NCI-H1417 treated with DMSO at 0.1 percent for 48 hours (cell line): ENCODE measurements at places on chromosomes 13 and 19.
A peak's percentile ranks its signal among the peaks of the same experiment; 100 is the strongest.

- DNase-seq: no peak
Observed at GRCh38 chr19:45815481-45816216, 541 bp upstream of the RSPH6A start.

GRCh38 chr13:29684441-29684840 lies 89.0 kb upstream of the SLC7A1 start:
- DNase-seq: no peak

DNA sequence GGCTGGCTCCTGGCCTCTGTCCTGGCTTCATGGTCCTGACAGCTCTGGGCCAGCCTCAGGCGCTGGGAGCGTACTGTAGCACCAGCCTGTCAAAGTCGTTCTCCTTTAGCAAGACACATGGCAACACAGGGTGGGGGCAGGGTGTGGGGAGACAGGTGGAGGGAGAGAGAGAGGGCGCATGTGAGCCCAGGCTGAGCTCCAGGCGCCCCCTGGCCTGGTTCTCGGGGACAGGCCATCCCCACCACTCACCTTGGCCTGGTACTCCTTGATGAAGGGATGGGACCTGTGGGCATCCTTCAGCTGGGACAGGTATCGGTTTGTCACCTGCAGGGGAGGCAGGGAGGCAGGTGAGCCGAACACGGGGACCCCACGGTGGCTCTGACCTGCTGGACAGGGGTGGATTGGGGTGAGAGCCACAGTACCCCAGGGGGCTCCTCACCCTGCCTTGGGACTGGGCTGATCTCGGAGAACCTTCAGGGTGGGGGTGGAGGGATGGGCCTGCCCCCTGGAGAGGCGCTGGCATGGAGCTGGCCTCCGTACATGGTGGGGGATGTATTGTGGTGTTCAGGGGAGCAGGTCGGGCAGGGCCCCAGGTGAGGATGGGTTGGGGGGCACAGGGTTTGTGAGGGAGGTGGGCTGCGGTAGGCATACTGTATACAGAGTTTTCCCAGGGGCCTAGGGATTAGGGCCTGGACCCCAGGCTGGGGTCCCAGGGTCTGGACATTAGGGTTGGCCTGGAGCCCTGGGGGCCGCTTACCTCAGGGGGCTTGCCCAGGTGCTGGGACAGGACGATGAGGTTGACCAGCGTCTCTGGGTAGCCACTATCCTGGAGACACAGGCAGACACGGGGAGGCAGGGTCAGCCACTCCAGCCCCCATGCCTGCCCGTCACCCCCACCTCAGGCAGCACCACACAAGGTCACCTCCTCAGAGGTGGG lies 3.9 kb upstream of the CERS1 start:
- DNase-seq: no peak

GRCh38 chr13:112969692-112970338 lies 801 bp downstream of the MCF2L start:
- DNase-seq: no peak

DNA sequence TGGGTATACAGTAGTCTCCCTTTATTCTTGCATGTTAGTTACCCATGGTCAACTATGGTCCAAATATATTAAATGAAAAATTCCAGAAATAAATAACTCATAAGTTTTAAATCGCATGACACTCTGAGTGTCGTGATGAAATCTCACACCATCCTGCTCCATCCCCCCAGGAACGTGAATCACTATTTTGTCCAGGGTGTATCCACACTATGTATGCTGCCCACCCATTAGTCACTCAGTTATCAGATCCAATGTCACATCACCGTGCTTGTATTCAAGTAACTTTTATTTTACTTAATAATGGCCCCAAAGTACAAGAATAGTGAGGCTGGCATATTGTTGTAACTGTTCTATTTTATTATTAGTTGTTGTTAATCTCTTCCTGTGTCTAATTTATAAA lies 115.8 kb upstream of the SERP2 start:
- DNase-seq: no peak

DNA sequence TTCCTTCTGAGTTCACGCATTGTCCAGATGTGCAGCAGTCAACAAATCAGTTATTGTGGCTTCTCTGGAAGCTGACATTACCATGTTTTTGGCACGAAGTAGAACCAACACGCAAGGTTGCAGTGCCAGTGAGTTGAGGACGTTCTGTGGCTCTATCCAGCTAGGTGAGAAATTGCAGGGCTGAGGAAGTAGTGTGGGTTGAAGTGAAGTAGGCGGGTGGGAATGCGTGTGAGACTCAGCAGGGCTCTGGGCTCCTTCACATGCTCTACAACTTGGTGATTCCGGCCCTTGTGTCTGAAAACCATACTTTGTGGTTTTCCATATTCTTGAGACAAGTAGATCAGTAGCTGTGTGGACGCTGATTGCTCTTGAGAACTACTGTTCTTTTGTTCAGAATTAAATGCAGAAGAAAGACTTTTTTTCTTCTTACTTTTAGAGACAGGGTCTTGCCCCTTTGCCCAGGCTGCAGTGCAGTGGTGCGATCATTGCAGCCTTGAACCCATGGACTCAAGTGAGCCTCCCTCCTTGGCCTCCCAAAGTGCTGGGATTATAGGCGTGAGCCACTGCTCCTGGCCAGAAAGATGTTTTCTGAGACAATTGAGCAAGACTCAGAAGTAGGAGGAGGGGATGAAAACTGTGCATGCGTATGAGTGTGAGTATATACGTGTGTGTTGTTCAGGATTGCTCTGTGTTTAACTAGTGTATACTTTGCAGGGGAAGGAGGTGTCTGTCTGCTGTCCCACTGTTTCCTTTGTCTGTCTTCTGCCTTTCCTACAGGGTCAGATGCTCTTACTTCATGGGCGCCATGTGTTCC lies 46.2 kb downstream of the GATAD2A start:
- DNase-seq: no peak

DNA sequence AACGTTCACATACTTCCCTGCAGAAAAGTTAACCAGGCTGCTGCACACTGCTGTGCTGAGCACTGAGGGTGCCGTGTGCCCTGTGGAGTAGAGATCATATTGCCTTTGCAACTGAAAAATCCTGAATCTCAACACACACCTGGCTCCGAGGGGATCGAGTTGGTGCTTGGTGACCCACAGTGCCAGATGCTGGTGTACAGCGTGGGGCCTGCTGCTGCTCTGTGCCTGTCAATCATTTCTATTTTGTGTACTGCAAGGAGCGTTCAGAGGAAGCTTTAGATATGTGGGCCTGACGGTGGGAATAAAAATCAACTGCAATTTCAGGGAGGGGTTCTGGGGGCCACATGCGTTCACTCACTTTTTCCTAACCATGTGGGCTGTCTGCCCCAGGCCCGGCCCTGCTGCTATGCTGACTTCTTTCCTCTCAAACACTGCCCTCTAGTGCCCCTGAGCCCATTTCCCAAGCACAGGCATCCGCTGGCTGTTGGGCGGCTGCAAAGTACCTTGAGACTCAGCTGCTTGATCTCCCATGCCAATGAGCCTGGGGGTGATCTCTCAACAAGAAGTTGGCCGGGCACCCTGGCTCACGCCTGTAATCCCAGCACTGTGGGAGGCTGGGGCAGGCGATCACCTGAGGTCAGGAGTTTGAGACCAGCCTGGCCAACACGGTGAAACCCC lies 9.7 kb upstream of the LENG8 start:
- no peak for DNase-seq

- no peak for DNase-seq
Observed at GRCh38 chr19:2511991-2512390, 36.1 kb downstream of the GADD45B start.

DNA sequence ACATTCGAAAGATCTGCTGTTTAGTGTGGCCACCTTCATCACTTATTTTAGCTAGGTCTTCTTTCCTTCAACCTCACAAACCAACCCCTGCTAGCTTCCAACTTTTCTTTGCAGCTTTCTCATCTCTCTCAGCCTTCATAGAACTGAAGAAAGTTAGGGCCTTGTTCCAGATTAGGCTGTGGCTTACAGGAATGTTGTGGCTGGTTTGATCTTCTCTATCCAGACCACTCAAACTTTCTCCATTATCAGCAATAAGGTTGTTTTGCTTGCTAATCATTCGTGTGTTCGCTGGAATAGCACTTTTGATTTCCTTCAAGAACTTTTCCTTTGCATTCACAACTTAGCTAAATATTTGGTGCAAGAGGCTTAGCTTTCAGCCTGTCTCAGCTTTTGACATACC lies 44.7 kb downstream of the CARS2 start:
- DNase-seq: no peak

GRCh38 chr13:44048326-44048725 lies 168.6 kb downstream of the LACC1 start:
- no peak for DNase-seq

- no peak for DNase-seq
Observed at GRCh38 chr13:91174886-91175501, 172.5 kb upstream of the MIR17HG start.

GRCh38 chr13:25167382-25168174 lies 4.5 kb downstream of the AMER2 start:
- DNase-seq: no peak

- no peak for DNase-seq
Observed at GRCh38 chr13:114148521-114148855, 16.1 kb upstream of the RASA3 start.

- DNase-seq: no peak
Observed at GRCh38 chr13:89113744-89114143, 1442.6 kb downstream of the SLITRK5 start.

DNA sequence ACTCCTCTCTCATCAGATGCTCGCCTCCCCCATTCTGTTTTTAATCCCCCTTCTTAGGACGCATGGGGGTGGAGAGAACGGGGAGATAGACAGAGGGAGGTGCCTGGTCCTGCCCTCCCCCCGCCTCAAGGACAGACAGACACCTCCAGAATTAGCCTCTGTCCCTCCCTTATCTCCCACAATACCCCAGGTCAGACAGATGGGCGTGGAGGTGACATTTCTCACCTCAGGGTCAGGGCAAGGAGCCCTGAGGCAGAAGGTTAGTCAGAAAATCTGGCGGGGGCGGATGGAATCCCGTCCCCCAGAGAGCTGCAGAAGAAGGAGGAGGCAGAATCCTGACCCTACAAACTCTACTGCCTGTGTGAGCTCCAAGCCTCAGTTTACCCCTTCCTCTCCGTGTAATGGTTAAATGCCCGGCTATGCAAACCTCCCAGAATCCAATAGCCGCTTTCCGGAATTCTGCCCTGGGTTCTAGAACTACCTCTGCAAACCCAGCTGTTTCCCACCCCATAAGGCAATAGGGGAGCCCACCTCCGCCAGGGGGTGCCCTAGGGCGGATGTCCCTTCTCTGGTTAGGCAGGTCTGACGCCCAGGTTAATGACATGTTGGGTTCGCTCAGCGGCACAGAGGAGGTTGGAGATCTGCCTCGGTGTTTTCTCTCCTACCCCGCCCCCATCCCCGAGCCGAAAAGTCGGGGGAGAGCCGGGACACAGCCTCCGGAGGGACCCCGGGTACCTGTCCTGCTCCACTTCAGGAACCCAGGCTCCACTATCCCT lies 900 bp downstream of the PPP1R13L start:
- no peak for DNase-seq

DNA sequence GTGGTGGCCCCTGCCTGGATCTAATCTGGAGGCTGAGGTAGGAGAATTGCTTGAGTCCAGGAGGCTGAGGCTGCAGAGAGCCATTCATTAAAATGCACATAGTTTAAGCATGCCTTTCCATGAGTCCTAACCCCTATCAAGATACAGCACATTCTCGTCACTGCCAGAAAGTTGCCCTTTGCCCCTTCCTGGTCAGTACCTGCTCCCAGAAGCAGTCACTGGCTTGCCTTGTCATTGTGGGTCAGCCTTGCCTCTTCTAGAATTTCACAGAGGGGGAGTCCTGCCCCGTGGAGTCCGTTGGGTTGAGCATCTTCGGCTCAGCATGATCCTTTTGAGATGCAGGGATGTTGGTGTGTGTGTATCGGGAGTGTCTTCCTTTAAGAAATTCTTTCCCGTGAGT lies 10.8 kb downstream of the BICRA start:
- no peak for DNase-seq

GRCh38 chr13:28492569-28493367 lies 2.2 kb downstream of the FLT1 start:
- DNase-seq: no peak

- DNase-seq: no peak
Observed at GRCh38 chr19:51439021-51439465, 19.2 kb downstream of the SIGLEC8 start.

DNA sequence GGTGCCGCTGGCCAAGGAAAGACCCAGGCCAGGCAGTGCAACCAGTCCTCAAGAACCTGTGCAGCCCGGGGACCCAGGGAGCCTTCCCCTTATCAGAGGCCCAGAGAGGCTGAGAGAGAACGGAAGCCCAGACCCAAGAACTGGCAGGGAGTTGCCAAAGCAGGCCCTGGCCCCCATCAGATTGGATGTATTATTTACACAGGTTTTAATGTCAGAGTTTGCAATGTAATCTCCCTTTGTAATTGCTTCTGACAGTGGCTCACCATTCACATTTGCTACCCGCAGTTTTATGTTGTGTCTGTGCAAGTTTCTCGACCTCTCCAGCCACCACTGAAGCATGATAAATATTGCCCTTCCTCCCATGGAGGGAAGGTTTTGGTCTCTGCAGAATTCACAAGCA lies 660.9 kb downstream of the LIG4 start:
- DNase-seq: peak; percentile 81

GRCh38 chr13:50414640-50415039 lies 399.4 kb downstream of the KCNRG start:
- DNase-seq: no peak

- no peak for DNase-seq
Observed at GRCh38 chr13:103140001-103140671, 73.9 kb upstream of the SLC10A2 start.

DNA sequence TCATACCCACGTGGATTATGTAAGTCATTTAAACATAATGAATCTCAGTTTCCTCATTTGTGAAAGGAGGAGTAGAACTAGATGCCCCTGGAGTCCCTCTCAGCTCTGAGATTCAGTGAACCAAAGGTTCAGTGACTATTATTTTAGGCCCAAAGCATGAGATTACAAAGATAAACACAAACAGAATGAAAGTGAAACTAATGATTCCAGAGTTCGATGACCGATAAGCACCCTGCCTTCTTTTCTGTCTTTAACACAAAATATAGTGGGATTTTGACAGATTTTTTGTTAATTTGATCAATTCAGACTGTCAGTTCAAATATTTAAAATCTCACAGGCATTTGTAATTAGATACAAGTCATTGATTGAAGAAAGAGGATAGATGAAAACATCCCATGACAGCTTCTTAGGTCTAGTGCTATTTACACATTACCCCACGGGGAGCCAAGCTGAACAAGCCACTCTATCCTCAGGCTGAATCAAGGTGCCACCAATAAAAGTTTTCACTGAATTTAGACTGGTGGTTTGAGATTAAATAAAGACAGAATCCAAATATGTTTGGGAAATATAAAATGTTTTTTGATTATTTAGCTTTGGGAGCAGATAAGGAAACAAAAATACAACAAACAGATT lies 64.6 kb upstream of the RAP2A start:
- DNase-seq: no peak

DNA sequence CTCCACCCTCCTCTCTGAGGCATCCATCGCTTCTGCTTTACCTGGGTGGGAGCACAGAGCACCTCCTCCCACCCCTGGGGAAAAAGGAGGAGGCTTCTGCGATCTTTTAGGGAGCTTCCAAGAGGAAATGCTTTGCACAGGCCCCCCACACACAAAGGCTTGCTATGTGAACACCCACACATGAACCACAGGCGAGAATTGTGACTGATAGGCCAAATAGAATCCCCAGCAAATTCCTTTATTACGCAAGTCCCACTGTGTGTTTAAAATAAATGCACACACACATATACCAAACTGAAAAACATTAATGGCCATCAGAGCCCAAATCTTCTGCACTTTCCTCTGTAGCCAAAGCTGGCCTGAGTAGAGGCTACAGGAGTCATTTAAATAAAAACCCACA lies 50.6 kb downstream of the HSPH1 start:
- no peak for DNase-seq
